Activated T-cell treated with anti-CD3 and anti-CD28 coated beads for 48 hours (primary cell): ENCODE measurements at places on chromosomes 2 and 18.

DNA sequence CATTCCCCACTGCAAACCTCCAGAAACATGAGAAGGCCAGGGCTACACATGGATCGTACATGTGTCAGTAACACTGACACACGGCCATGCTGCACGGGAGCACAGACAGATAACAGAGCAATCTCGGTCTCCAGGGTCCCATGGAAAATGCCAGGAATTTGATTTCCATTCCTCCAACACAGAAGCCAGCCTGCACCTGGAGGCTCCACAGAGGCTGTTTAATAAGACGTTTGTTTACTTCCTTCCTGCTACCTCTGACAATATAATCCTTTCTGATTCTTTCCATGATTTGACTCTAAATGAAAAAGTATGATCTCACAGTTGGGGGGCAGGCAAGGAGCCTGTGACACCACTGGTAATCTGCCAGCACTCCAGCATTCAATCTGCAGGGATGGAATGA, 210.9 kb upstream of the DDX18 start:
- no peak for DNase-seq

DNA sequence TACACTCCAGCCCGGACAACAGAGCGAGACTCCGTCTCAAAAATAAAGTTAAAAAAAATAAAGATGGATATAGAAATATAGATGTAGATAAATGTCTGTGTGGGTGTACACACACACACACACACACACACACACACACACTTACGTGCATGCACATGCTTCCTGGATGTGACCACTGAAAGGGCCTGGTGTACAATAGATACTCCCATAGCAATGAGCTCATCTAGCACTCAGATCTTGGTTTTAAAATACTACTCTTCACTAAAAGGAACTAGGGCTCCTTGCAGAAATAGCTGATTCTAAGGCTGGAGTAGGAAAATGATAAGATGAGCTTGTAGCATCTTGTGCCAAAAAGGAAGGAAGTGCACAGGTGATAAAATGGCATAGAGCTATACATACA, 39.1 kb downstream of the ROCK2 start:
- no peak for DNase-seq

GRCh38 chr2:12429779-12430406, 286.8 kb upstream of the TRIB2 start:
- no peak for DNase-seq

GRCh38 chr18:10247021-10247741, 207.3 kb upstream of the APCDD1 start:
- DNase-seq, result no peak

GRCh38 chr18:54883816-54884604, 55.7 kb downstream of the RAB27B start:
- no peak for DNase-seq

- no peak for DNase-seq
Observed at GRCh38 chr18:61333271-61333745, at the start of gene CDH20. CDH20 (plus strand) TSS chr18:61333430.

- DNase-seq, result no peak
Observed at GRCh38 chr2:238107525-238108422, 7.6 kb downstream of the ESPNL start.

DNA sequence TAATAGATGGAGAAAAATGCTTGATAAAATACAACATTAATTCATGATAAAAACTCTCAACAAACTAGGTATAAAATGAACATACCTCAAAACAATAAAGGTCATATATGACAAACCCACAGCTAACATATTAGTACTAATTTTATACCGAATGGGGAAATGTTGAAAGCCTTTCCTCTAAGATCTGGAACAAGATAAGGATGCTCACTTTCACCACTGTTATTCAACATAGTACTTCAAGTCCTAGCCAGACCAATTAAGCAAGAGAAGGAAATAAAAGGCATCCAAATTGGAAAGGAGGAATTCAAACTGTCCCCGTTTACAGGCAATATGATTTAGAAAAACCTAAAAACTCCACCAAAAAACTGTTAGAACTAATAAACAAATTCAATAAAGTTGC, 61.5 kb upstream of the CTIF start:
- no peak for DNase-seq

- no peak for DNase-seq
Observed at GRCh38 chr2:237625216-237625705, 2.1 kb upstream of the LRRFIP1 start.

DNA sequence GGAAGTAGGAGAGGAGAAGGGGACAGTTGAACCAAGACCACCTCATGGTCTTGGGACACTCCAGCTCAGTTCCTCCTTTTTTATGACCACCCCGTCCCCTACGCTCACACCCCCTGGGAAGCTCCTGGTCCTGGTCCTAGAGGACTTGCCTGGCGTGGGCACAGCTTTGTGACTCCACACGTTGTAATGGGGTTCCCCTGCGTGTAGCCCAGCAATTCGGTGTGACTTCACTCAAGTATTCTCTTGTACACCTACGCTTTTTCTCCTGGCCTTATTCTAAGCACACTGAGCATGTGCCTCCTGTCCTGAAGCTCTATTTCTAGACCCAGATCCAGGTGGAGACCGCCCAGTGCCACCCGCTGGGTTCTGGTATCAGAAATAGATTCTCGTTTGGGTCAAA, 36.1 kb upstream of the B3GNT7 start:
- no peak for DNase-seq

DNA sequence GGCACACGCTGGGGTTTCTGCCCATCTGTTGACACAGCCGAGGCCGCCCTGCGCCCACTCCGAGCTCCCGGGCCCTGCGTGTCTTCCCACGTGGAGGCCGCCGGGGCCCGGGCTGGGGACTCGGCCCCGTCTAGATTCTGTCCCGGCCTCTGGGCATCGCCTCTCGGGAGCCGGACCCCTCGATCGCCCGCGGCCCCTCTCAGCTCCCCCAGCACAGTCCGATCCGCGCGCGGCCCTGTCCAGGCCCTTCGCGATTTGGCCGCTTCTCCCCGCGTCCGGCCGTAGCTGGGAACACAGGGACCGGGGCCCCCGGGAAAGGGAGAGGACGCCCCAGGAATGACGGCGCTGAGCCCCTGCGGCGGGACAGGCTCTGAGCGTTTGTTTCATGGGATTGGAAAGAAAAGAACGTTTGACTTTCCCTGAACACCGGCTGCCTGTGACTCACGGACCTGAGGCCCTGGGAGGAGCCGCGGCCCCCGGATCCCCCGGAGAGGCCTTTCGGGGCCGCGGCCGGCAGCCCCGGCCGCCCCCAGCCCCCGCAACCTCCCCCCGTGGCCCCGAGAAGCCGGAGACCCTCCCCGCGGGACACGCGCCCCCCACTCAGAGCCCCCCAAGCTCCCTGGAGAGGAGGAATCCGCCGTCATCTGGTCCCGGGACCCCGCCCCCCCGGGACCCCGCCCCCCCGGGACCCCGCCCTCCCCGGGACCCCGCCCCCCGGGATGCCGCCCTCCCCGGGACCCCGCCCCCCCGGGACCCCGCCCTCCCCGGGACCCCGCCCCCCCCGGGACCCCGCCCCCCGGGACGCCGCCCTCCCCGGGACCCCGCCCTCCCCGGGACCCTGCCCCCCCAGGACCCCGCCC, 62.7 kb upstream of the CTDP1 start:
- no peak for DNase-seq

- DNase-seq, result no peak
Observed at GRCh38 chr2:20377741-20378140, 27.1 kb upstream of the PUM2 start.

DNA sequence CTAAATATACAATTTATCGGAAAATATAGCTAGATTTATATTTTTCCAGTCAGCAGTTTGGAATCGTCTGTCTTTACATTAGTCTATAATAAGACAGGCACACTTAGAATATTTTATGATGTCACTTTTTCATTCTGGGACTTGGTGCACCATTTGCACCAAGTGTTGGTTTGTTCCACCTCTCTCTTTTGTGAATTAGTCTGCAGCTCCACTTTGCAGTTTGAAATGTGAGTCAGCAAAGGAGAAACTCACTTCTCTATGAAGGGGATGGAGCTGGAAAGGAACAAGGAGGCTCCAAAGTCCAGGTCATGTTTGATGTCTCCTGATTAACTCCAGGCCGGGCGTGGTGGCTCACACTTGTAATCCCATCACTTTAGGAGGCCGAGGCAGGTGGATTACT, 63.8 kb upstream of the RTN4 start:
- DNase-seq, result no peak

DNA sequence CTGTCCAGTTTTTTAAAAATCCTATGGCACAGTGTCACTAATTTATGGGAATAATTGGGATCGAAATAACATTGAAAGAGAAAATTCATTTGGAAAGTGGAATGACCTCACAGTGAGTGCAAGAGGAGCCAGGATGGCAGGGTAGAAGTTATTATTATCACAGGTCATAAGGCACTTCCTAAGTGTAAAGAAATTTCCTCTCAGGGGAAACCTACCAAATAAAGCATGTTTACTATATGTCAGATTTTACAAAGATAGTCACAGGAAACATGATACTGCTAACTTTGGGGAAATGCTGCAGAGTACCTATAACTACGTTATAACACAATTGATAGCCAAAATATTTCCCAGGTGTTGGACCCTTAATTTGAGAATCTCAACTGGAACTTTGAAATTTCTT, 226.3 kb upstream of the SMAD7 start:
- DNase-seq, result no peak

DNA sequence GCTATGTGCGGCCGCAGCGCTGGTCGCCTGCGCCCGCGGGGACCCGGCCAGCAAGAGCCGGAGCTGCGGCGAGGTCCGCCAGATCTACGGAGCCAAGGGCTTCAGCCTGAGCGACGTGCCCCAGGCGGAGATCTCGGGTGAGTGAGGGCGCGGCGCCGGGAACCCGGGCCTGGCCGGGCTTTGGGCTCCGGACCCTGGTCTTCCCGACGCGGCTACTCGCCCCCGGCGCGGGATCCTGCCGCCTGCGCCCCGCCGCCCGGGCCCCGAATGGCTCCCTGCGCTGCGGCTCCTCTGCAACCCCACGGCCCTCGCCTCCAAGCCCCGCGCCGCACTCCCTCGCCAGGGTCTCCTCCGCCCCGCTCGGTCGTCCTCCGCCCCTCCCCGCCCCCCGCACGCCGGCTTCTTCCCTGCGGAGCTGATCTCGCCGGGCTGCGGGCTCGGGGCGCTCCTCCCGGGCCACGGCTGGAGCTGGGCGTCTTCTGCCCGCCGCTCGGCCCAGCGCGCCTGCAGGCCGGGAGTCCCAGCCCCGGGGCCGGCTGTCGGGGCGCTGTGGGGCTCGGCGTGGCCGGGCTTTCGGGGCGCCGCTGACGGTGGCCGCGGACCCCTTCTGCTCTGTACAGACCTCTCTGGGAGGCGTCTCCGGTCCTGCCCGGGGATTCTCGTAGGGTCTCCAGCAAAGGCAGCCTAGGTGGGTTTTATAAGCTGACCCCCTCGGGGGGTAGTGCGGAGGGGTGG, 652 bp downstream of the GPC1 start:
- no peak for DNase-seq

DNA sequence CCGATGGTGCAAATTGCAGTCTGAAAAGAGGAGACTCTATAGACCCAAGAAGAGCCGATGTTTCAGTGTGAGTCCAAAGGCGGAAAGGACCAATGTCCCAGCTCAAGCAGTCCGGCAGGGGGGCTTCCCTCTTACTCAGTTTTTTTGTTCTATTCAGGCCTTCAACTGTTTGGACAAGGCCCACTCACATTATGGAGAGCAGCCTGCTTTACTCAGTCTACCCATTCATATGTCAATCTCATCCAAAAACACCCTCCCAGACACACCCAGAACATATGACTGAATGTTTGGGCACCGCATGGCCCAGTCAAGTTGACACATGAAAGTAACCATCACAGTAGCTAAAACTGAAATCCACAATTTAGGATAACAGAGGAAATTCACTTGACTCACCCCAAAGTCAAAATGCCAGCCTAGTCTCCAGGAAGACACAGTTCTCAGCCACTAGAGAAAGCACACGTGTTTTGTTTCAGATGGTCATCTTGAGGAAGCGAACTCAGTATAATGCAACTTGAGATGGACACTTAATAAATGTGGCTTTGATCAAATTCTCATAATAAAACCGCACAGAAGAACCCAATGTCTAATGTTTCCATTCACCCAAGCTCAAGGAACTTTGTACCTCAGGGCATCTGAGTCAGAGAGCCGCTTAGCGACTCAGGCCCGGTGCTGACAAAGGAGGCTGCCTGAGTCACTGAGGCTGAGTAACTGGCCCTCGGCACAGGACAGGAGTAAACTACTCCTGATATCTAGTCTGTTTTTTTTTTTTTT, 2.4 kb downstream of the FHL2 start:
- DNase-seq, result peak; percentile 65

- no peak for DNase-seq
Observed at GRCh38 chr2:71609958-71610357, 156.6 kb downstream of the DYSF start.

GRCh38 chr2:8876628-8877027, 39.2 kb upstream of the KIDINS220 start:
- no peak for DNase-seq

DNA sequence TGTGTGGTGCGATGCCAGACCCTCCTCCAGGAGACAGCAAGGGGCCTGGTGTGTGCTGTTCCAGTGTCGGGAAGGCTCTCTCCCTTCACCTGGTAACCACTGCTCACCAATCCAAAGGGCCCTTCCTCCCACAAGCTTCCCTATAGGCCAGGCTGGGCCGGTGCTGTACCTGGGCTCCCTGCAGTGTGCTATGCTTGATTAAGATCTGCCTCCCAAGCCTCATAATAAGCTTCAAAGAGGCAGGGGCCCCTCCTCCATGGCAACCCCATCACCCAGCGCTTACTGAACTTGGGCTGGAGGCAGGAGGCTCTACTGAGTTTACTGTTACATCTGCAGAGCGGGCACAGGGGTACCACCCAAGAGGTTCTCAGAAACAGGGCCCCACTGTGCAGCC, 4.5 kb upstream of the MAL start:
- no peak for DNase-seq

GRCh38 chr2:69514819-69515218, 77.6 kb upstream of the NFU1 start:
- DNase-seq, result no peak

DNA sequence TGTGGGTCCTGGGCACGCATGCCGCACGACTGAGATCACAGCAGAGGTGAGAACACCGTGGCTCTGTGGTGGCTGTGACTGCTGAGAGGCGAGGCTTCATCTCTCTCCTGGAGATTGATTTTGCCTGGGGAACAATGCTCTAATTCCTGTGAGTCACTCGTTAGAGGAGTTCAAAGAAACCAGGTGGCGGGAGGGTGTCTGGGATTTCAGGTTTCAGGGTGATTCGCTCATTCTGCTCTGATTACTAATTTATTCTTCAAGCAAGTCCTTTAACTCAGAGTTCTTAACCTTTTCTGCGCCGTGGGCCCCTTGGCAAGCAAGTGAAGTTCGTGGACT, 56.3 kb downstream of the GLI2 start:
- DNase-seq, result no peak

GRCh38 chr18:6564950-6565814, 150.5 kb upstream of the L3MBTL4 start:
- no peak for DNase-seq
